Hematopoietic multipotent progenitor cell treated with erythropoietin and hydrocortisone succinate and interleukin-3 and kit ligand, for 4 days (in vitro differentiated cells): ENCODE measurements at places on chromosomes 13 and 19.

- DNase-seq: no peak
These were observed 20.9 kb downstream of the POU2F2 start for GRCh38 chr19:42111384-42111783.

DNA sequence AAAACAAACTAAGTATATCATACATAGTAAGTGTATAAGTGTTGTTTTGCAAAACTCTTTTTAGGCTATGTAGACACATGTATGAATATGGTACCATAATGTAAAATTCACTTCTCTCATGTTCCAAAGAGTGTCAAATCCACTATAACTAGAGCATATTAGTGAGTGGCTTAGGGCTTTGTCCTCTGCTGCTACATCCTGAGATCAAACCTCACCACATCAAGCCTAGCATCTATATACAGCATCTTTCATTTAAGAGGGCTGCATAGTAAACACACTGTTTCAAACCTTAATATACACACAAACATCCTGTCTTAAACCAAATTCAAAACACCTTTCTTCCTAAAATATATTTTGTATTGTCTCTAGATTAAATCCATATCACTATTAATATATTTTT lies 38.7 kb downstream of the ELF1 start:
- DNase-seq: no peak

DNA sequence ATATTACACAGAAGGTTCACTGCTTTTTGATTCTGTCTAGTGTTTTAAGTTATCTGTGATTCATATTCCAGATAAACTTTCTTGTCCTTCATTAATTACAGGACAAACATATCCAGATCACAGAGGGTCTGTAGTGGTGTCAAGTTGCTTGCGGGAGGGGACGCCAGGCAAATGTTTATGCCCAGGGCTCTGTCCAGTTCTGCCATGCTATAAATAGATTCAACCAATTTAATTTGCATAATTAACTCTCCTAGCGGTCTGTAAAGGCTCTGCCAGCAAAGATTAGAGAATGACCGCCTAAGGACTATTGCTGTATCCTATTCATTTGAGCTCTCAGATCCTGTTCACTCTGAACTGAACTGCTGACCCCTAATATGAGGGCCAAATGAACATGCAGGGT lies 59.7 kb upstream of the TRPC4 start:
- DNase-seq: no peak

- DNase-seq: peak; percentile 98
These were observed 11.2 kb upstream of the ARHGEF18 start for GRCh38 chr19:7337380-7338194.

- no peak for DNase-seq
These were observed 1.6 kb downstream of the KIRREL2 start for GRCh38 chr19:35858311-35858710.

DNA sequence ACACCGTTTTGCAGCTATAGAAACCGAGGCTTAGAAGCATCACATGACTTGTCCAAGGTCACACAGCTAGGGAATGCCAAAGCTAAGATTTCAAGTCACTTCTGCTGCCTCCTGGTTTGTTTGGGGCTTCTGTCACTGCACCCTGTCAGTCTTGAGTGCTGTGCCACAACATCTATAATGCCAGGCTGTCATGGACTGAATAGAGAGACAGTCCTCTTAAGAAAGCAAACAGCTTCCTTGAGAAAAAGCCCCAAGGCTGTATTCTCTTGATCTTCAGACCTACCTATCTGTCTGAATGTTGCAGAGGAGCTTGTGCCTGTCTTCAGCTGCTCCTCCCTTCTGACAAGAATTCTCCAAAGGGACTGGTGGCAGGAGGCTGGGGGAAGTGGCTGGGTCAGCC lies 81.6 kb downstream of the OLFM4 start:
- DNase-seq: no peak

DNA sequence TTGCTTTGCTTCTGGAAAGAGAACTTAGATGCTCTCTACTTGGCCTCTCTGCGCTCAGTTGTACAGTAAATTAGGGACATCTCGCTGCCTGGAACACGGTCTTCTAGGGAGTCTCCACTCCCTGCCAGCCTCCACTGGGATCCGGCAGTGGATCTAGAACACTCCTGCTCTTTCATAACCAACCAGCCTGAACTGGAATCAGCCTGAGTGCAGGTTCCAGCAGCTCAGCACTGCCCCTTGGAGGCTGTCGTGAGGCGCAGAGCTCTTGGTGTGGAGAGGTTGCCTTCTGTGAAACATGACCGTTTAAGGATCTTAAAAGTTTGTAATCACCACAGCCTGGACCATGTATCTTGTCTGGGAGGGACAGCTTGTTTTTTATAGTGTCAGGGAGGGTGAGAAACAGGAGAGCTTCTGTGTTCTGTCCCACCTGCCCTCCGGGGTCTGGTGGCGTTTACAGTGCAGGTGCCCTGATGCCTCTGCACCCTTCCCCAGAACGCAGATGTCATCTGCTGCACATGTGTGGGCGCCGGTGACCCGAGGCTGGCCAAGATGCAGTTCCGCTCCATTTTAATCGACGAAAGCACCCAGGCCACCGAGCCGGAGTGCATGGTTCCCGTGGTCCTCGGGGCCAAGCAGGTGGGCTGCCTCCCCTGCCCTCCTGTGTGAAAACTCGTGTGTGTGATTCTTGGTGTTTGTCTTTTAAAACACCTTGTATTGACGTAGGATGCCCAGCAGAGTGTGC lies 24.8 kb downstream of the UPF1 start:
- DNase-seq: no peak

GRCh38 chr19:43751466-43752220 lies 3.1 kb downstream of the SMG9 start:
- DNase-seq: no peak

- no peak for DNase-seq
These were observed 182.9 kb downstream of the SLITRK6 start for GRCh38 chr13:85616275-85616674.

- DNase-seq: peak; percentile 69
These were observed 16.5 kb upstream of the NDUFS7 start for GRCh38 chr19:1366899-1367870.

DNA sequence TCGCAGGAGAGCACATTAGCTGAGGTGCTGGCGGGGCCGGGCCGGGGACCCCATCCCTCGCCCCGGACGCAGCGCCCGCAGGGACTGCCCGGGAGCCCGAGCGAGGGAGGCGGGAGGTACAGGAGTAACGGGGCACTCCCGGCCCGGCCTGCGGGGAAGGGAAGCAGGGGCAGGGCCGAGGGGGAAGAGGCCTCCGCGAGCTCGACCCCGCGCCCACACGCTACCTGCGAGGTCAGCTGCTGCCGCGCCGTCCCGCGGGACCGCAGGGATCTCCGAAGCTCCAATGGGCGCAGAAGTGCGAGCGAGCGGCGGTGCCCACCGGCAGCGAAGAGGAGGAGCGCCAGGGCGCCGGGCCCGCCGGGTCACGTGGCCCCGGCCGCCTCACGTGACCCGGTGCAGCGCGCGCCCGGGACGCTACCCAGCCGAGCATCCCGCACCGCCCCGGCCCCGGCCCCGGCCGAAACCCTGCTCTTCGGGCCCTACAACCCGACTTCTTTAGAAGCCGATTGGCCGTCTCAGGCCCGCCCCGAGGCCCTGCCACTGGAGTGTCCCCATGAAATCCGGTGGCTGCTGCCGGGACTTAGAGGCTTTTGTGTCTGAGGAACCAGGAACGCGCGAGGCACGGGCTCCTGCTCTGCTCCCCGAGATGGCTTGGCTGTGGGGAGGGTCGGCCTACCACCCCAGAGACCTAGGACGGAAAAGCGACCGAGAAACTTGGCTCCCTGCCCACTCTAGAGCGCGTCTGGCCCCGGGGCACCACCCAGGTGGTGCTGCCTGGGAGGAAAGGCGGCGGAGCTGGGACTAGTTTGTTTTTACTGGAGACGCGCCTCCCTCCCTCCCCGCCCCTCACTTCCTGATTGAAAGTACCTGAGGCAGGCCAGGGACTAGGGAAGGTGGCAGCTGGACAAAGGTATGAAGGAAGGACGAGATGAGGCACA lies at the start of gene RCBTB1:
Gene RCBTB1 (minus strand): TSS at position 339 of the 938 bp plus-strand sequence. CDS start 18,279 bp downstream, outside the sequence.
- DNase-seq: peak; percentile 88

DNA sequence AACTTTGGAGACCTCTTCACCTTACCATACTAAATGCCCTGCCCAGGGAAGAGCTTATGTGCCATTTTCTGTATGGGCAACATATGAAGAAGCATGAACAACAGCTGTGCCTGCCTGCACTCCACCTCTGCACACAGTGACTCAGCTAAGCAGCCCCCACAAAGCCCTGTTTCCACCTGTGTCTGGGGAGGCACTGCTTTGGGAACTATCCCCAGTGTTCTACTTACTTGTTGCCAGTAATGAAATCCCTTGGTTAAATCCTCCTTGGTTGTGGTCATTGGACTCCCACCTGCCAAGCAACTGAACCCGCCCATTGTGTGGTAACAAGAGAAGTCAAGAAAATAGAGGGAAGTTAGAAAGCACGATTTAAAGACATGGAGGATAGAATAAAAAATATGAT lies 84.6 kb downstream of the NALCN start:
- no peak for DNase-seq

- DNase-seq: peak; percentile 27
These were observed 72.0 kb downstream of the ALOX5AP start for GRCh38 chr13:30807392-30807791.

DNA sequence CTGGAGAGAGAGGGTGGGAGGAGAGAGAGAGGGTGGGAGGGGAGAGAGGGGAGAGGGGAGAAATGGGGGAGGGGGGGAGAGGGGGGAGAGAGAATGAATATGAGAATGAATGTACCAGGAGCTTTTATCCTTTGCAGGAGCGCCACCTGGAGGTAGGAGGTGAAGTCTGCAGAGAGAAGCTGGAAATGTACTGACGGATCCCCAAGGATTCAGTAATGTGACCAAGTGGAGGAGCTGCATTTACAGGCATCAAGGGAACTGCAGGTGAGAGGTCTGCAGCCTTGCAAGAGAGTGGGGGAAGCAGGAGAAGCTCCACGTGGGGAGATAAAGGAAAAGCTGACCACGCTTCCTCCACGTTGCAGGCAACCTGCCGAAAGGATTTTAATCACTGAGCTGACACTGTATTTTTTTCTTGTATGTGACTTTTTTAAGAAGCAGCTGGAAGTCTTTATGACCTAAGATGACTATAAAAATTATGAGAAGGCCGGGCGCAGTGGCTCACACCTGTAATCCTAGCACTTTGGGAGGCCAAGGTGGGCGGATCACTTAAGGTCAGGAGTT lies 33.7 kb downstream of the VSTM1 start:
- peak; percentile 81 for DNase-seq

GRCh38 chr13:113448545-113448884 lies 4.8 kb downstream of the ADPRHL1 start:
- DNase-seq: peak; percentile 7

GRCh38 chr19:3269916-3270671 lies 45.6 kb downstream of the CELF5 start:
- DNase-seq: no peak

DNA sequence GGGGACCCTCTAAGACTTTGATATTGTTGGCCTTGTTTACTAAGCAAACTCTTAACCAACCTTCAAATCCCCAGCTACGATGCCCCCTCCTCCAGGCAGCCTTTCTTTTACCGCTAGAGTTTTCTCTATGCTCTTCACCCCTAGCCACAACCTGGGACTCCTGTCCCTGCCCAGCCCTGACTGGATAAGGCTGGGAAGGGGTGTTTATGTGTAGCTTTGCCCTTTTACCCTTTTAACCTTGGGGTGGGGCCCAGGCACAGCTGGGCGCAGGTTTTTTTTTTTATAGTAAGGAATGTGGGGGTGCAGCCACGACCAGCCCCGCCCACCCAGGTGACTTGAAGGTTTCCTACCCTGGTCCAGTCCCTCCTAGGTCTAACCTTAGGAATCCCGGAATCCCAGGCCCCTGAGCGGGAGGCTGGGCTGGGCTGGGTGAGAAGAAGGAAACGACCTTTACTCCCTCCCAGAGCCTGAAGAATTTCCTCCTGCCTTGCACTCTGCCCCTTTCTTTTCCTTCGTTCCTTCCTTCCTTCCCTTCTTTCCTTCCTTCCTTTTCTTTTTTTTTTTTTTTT lies 12.2 kb downstream of the TJP3 start:
- DNase-seq: no peak

- no peak for DNase-seq
These were observed 11.5 kb upstream of the OXGR1 start for GRCh38 chr13:97005625-97006262.
